Daoy (cell line): ENCODE measurements at places on chromosomes 13 and 19.

DNA sequence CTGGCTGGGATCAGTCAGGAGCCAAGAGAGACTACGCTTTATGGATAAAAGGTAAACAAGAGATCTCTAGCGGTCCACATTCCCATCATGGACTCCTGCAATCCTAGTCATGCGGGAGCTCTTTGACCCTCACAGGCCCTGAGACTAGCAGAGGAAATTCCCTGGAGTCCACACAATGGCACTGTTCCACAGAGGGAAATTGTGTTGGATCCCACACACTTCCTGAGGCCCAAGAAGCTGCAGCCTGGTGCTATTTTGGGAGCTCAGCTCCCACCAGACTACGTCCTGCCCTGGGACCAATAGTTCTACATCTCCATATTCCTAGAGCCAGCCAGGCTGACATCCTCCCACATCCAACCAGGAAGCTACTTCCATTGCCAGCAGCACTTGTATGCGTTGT lies 2358.4 kb downstream of the PCDH9 start:
- no peak for DNase-seq

- no peak for DNase-seq
These were observed 15.0 kb downstream of the ZSCAN5A start for GRCh38 chr19:56299688-56300087.

- peak; percentile 78 for DNase-seq
These were observed 1.1 kb downstream of the UBXN6 start for GRCh38 chr19:4456476-4456842.

DNA sequence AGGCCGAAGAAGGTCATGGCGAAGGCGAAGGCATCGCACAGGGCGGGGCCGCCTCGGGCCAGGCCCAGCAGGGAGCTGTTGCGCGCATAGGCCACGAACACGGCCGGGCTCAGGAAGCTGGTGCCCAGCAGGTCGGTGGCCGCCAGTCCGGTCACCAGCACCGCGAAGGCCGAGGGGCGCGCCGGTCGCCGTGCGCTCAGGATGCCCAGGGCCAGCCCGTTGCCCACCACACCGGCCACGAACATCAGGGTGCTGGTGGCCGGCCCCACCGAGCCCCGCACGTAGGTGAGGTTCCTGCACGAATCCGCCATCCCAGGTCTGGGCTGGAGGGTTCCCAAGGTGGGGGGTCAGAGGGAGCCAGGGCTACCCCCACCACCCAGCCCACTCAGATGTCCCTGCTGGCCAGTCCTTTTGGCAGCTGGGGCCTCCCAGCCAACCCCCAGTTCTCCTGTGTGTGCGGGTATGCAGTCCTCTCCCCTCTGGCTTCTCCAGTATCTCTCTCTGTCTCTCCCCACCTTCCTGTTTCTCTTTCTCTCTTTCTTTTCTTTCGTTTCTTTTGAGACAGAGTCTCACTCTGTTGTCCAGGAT lies 880 bp downstream of the PTGIR start:
- DNase-seq: no peak

DNA sequence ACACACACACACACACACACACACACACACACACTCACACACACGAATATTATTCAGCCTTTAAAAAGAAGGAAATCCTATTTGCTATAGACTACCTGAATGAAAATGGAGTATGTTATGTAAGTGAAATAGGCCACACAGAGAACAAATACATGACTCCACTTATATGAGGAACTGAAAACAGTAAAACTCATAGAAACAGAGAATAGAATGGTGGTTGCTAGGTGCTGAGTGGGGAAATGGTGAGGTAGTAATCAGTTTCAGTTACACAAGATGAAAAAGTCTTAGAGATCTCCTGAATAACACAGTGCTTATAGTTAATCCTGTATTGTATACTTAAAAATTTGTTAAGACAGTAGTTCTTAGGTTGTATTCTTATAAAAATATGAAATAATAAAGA lies 8.2 kb downstream of the ZNF677 start:
- no peak for DNase-seq
